ENCODE measurements at places on chromosomes 1 and 21. TPM values are rescaled to one million over a fixed set of nuclear protein-coding genes. Genes with fewer than 3 reads are reported as not detected.

SLAMF1 gene
- 0.84 TPM for total RNA-seq

TLR5 gene
- 10.5 TPM for total RNA-seq

CDC42BPA gene
- total RNA-seq, result 42.5 TPM

IVL gene
- not detected for total RNA-seq

DNA sequence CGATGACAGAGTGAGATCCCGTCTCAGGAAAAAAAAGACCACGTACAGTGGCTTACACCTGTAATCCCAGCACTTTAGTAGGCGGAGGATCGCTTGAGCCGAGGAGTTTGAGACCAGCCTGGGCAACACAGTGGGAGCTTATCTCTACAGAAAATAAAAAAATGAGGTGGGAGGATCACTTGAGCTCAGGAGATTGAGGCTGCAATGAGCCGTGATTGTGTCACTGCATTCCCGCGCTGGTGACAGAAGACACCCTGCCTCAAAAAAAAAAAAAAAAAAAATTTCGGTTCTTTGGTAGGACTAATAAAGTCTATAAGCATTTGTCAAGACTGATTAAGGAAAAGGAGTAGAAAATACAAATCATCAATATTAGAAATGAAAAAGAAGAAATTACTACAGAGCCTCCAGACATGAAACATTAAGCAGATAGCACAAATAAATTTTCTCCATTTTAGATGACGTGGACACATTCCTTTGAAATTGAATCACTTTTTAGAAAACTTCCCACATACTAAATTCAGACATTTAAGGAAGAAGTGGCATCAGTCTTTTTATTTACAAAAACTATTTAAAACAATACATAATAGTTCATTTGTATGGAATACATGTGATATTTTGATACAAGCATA, 30.4 kb downstream of the MORC3 start:
- no peak for DNase-seq

- DNase-seq, result no peak
These were observed 5.0 kb upstream of the CLCNKB start for GRCh38 chr1:16038620-16038912.

DNA sequence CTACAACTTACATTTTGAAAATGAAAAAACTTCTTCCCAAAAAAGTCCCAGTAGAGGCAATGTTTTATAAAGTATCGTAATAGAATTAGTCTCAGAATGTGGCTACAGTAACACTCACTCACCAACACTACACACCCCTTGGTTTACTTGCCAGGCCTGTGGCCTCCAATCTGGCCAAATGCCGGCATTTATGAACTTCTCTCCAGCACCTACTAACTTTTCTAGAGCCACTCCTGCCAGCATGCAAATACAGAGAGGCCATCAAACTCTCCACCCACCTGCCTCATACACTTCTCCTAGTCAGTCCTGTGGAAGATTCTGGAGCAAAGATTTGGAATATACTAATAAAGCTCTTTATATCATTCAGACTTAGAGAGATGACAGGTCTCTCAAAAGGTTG, 32.3 kb downstream of the STPG1 start:
- no peak for DNase-seq

GRCh38 chr1:93979718-93980319, 70.6 kb upstream of the GCLM start:
- no peak for DNase-seq

DNA sequence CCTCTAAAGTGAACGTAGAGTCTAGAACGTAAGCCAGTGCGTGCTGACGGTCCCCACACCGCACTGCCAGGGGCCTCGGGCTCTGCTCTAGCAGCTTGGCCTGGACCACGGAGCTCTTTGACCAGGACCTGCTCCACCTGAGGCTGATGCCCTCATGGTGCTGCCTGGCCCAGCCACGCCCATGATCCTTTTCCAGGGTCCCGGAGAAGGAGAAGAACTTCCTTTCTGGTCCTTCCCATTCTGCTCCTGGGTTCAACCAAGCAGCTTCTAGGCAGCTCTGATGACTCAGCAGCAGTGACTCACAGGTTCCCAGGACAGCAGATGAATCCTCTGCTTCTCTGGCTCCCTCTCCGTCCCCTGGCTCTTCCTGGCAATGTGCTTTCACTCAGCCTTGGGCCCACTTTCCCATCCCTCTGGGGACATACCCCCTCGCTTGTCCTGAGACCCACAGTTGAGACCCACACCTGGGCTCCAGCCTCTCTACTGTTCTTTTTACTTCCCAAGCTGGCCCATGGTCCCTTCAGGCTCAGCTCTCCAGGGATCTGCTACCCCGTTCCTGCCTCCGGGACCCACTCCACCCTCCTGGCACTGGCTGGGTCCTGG, 246.3 kb upstream of the RAB4A start:
- DNase-seq, result no peak

GRCh38 chr1:18010408-18010807, 97.2 kb upstream of the IGSF21 start:
- DNase-seq, result no peak

DNA sequence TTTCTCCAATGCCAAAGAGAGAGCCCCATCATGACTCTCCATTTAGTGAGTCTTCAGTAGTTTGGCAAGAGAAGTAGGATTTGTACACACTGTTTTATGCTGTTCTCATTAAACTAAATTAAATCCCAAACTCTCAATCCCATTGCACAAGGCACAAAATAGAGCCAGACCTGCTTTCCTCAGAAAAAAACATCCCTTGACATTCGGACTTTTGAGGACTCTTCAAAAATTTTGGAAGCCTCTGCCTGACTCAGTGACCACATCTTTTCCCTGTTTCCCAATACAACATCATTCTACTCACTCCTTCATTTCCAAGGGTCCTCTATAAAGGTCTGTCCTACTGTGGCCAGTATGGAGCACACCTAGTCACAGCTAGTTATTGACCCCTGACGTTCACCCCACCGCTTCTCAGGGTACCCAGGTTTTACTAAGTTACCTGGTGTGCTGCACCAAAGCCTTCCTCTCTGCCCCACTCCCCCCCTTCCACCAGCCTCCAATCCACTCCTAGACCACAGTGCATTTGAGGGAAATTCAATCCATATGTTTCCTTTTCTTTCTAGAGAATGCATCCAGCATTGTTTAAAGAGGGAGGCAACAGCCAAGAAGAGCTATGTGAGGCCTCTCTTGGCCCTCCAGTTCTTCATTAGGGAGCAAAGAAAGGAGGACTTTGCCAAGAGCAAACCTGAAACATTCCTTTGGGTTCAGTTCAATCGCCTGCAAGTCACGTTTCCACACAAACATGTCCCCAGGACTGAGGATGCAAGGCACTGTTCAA, 428.7 kb downstream of the PLPP3 start:
- DNase-seq, result no peak

GRCh38 chr1:214586621-214587020, 16.4 kb upstream of the CENPF start:
- DNase-seq, result no peak

- DNase-seq, result no peak
These were observed 379.4 kb upstream of the RUNX1 start for GRCh38 chr21:35428489-35428888.

DNA sequence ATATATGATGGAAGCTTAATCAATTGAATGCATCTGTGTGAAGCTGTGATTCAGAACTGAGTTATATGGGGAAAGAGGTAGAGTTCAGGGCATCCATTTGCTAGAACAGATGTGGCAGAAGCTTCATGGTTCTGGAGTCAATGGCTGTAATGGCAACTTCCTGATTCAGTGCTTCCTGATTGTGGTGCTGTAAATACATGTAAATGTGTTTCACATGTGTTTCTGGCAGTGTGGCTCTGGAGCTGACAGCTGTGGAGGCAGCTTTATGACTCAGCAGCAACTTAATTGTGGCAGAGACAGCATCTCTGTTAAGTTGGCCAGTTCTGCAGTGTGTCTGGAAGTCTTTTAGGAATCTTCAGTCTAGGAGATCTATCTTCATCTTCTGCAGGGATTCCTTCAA, 226.6 kb upstream of the ZRANB2 start:
- no peak for DNase-seq

DNA sequence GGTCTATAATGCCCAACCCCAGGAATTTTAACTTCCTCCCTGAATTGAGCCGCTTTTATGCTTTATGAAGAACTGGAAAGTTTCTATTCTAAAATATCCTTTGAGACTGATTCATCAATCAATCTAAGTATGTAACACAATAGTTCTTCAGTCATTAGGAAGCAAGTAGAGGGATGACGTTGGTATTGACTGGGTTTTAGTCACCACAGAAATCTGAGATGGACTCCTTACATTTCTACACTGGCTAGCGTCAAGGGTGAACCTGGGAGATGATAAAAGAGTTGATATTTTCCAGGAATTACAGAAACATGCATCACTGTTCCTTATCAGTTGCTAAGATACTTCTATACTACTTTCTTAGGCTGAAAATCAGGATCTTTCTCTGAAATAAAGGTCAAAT, 308.0 kb downstream of the HMCN1 start:
- no peak for DNase-seq

DNA sequence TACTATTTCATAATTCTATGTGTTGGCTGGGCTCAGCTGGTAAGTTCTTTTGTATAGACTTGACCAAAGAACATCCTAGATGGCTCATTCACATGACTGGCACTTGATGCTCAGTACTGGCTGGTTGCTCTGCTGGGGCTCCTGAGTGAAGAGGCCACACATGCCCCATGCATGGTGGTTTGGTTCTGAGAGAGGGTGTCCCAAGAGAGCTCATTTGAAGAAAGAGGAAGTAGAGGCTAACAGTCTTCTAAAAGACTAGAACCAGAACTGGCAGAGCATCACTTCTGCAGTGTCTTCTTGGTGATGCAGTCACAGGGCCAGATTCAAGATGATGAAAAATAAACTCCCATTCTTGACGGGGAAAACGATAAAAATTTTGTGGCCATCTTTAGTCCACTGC, 5.2 kb upstream of the BACH1 start:
- no peak for DNase-seq

GRCh38 chr1:81428998-81429397, 371.7 kb upstream of the ADGRL2 start:
- no peak for DNase-seq

- no peak for DNase-seq
These were observed 1.9 kb upstream of the PRDM15 start for GRCh38 chr21:41881051-41881450.

Measured in mesenteric fat pad (tissue), 1 donor.